Stimulated activated CD4-positive, alpha-beta T cell treated with anti-CD3 and anti-CD28 coated beads, Interleukin-1b, Interleukin-23, amount 100 ng/mL, for 1 hour (primary cell): ENCODE measurements at places on chromosomes 5 and 9.

- DNase-seq = no peak
Observed at GRCh38 chr9:127447416-127448111, 3.6 kb downstream of the RPL12 start.

- DNase-seq = no peak
Observed at GRCh38 chr9:131630205-131630831, 85.0 kb downstream of the PRRT1B start.

DNA sequence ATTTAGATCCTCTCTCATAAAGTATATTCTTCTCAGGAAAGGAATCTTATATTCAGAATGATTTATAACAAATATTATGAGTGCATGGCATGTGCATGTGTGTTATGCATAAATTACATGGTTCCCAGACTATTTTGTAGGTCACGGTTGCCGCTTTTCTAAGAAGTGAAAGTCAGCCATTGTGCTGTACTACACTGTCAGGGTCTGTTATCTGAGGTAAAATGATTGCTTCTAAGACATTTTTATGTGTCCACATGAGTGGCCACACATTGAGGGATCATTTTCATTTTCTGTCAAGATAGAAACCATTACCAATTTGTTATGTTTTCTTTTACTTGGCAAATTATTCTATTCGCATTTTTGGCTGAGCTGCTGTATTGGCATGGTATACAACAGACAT is 210.8 kb downstream of the CWC27 start:
- DNase-seq = no peak

DNA sequence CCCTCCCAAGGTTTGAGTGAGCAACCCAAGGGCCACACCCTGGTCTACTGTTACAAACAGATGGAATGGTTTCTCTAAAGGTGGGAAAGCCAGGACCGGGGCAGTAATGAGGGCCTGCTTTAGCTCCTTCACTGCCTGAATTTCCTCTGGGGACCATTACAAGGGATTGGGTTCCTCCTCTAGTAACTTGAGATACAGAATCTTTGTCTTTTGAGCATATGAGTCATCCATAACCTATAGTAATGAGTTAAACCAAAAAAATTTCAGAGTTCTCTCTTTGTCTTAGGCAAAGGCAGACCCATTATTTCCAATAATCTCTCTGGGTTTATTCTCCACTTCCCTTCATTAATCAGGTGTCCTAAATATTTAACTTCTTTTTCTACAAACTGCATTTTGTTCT is 618.8 kb downstream of the HINT1 start:
- no peak for DNase-seq

DNA sequence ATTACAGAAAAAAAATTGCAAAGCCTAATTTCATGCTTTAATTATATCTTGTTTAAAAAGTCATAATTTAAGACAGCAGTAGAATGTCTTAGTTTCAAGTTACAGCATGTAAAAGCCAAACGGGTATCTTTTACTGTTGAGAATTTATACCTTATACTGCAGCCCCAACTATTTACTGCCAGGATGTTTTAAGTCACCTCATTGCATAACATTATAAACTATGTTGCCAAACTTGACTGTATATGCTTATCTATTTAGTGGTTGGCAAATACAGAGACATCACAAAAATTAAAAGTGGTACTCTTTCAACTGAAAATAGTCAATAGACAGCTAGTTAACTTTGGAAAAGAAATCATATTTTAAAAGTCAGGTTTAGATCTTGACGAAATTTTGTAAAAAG is 119.5 kb downstream of the EDIL3 start:
- DNase-seq = no peak

GRCh38 chr5:39977066-39977655 is 552.4 kb upstream of the DAB2 start:
- no peak for DNase-seq

DNA sequence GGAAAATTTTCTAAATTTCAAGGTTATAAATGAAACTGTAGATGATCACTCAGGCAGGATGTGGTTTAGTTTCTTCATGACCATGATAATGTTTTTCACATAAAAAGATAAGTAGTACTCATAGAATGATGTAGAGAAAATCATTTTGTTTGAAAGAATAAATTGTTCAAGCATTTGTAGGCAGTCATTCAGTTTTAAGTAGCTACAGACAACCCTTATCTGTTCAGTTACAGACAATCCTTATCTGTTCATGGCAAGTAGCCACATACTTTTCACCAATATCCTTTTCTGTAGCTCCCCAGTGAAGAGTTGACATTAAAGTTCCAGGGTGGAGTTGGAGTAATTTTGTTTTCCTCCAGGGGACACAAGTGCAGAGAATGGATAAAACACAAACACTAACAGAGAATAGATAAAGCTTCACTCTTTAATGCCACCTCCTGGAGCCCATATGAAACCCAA is 278.1 kb upstream of the TNC start:
- DNase-seq = no peak

- no peak for DNase-seq
Observed at GRCh38 chr9:16328349-16328748, 542.1 kb downstream of the BNC2 start.

DNA sequence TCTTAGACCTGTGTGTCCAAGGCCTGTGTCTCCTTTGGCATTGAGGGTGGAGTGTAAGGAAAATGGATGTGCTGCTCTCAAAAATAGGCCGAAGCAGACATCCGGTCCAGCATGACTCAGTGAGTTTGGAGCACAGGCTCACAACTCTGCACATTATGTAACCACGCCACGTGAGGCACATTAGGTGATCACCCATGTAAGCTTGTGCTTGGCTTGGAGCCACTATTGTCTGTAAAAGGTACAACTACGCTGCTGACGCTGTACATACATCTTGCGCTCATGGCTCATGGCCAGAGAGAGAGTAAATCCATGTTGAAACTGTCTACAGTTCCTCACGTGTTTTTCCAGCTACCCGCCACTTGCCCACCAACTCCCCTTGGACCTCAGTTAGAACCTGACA is 177.5 kb downstream of the PDE4D start:
- no peak for DNase-seq

DNA sequence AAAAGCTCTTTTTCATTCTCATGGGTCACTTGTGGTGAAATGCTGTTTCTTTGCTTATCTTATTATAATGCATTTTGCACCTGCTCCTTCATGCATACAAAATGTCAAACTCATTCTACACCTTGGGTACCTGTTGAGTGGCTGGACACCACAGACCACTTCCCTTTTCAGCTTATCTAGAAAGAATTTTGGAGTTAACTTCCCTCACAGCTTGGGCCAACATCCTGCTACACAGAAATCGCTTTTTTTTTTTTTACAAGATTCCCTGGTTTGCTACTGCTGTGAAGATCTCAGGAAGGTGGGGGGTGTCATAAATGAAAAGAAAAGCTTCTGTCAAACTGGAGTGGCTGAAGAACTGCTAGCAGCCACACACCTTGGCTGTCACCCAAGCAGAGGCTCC is 2.6 kb downstream of the REXO4 start:
- no peak for DNase-seq

DNA sequence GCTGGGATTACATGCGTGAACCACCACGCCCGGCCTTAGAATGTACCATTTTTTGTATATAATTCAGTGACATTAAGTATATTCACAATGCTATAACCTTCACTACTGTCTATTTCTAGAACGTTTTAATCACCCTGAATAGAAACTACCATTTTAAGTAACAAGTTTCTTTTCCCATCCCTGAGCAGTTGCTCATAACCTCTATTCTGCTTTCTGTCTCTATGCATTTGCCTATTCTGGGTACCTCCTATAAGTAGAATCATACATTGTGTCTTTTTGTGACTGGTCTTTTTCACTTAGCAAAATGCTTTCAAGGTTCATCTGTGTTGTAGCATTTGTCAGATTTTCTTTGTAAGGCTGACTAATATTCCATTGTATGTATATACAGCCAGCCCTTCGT is 39.9 kb downstream of the DDX46 start:
- DNase-seq = no peak

GRCh38 chr5:178365501-178366440 is 133.2 kb upstream of the PHYKPL start:
- no peak for DNase-seq

- DNase-seq = no peak
Observed at GRCh38 chr5:17694914-17695313, 60.7 kb downstream of the TAF11L14 start.

GRCh38 chr9:27394154-27394825 is 97.3 kb upstream of the EQTN start:
- no peak for DNase-seq

DNA sequence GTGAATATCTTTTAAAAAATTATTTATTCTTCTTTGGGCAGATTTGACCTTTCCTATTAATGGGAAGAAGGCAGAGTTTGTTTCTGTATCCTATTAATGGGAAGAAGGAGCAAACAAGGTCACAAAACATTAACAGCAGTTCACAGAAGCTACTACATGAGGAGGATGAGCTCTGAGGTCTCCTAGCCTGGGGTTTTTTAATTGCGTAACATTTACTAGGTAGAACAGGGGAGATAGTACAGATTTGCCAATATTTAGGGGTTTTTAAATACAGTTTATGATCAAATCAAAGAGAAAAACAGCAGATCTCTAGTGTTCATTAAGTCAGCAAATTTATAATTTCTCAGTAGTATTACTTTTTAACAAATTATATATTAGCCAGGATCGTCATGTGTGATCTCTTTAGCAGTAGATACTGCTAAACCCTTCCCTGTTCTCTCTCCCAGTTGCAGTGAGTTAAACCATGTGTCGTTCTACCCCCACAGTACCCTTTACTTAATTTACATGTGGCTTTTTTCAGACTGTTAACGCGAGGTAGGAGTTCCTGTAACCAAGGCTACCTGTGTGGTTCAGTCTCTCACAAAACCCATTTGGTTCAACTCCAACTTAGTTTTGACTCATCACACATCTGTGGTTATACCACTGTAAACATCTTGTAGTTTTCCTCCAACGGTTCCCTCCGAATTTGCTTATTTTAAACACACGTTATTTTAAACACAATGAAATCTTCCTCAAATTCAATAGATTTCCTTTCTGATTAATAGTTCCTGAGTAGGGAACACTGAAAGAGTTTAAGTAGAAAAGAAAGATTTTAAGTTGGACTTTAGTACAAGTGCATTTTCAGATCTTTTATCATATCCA is 13.3 kb downstream of the SLC25A46 start:
- no peak for DNase-seq

- DNase-seq = no peak
Observed at GRCh38 chr5:10229306-10230048, 20.2 kb downstream of the ATPSCKMT start.

GRCh38 chr9:19875291-19875920 is 86.6 kb upstream of the SLC24A2 start:
- no peak for DNase-seq

GRCh38 chr9:128250839-128251731 is 24.7 kb downstream of the GOLGA2 start:
- DNase-seq = no peak

DNA sequence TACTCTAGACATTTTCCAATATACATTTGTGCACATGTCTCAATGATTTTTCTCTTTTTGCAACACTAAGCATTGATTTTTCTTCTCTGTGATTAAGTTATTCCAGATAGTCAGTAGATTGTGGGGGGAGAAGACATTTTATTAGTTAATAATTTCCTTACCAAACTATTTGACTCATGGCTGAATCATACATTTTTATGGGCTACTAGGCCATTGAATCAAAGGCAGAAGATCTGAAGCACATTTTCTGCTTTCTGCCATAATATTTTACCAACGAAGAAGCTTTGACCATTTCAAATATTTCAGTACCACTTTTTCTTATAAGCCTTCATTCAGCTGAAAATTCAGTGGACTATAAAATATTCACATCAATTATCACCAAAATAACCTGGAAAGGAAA is 175.6 kb downstream of the IRX2 start:
- no peak for DNase-seq

- DNase-seq = no peak
Observed at GRCh38 chr5:149392718-149393117, 13.6 kb upstream of the IL17B start.

DNA sequence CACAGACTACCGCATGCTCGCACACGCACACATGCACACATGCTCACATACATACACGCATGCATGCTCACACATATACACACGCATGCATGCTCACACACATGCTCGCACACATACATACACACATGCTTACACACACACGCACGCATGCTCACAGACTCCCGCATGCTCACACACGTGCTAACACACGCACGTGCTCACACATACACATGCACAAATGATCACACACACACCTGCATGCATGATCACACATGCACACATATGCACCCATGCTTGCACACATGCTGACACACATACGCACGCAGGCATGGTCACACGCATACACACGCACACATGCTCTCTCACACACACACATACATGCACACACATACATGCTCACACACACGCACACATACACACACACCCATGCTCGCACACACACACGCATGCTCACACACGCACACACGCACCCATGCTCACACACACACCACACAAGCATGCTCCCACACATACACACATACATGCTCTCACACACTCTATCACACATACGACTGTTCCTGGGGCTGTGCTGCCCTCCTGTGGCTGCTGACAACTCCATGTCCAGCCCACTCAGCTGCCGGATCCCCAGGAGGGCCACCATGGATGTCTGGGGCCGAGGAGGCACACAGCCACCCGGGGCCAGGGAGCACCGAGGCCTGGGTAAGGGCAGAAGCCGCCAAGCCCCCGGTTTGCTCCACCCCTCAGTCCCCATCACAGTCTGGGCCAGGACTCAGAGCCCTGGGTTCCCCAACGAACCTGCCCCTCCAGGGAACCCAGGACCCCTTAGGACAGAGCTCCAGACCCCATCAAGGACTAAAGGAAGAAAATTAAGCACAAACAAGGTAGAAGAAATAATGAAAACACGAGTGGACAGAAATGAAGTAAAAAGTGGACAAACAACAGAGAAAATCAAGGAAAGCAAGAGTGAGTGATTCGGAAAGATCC is 31.4 kb upstream of the EGFL7 start:
- peak; percentile 40 for DNase-seq

DNA sequence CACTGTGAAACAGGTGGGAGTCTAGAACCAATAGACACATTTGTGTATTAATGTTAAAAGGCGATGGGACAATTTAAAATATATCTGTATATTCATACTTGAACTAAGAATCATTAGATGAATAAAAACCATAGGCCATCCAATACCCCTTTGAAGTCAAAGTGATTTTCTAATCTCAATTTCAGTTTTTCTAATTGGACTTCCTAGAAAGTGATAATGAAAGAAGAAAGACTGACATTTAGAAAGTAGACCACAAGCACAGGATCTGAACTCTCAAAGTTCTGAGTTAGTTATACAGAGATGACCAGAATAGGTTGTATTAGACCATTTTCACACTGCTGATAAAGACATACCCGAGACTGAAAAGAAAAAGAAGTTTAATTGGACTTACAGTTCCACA is 412.8 kb upstream of the PIK3R1 start:
- no peak for DNase-seq

- no peak for DNase-seq
Observed at GRCh38 chr9:74729136-74729695, 158.5 kb downstream of the TRPM6 start.

- no peak for DNase-seq
Observed at GRCh38 chr5:31161781-31162181, 31.7 kb upstream of the CDH6 start.
